Testis (tissue), 5 donors: ENCODE measurements at places on chromosomes 3 and 15. TPM values are rescaled to one million over a fixed set of nuclear protein-coding genes. Genes with fewer than 3 reads are reported as not detected.

Gene KCNH8
- 2.0 TPM for polyA plus RNA-seq

Gene ATP8B4
- polyA plus RNA-seq, result 2.5 TPM

Gene ACY1
- 26.7 TPM for polyA plus RNA-seq

Gene LINGO1
- 16.7 TPM for polyA plus RNA-seq

Gene ZMYND10
- 763 TPM for polyA plus RNA-seq

Gene XCR1
- 0.34 TPM for polyA plus RNA-seq

Gene LNP1
- 57.6 TPM for polyA plus RNA-seq

Gene MUSTN1
- 21.7 TPM for polyA plus RNA-seq

Gene CYB561D2
- polyA plus RNA-seq, result 16.0 TPM

DNA sequence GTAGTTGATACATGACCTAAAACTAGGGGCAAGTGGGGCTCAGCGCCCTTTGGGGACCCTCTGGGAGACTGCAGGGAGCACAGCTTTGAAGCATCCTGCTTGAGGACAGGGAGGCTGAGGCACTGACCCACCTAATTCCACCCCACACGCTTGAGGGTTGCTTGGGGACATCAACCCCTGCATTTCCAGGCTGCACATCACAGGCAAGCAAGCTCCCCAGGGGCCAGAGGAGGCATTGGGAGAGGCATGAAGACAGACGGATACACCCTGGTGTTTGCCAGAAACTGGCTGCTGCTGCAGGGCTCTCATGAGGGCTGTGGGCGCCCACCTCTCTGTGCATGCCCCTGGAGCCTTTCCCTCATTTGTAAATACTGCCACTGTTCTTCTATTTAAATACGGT lies 99.3 kb downstream of the ABHD5 start:
- no peak for DNase-seq

DNA sequence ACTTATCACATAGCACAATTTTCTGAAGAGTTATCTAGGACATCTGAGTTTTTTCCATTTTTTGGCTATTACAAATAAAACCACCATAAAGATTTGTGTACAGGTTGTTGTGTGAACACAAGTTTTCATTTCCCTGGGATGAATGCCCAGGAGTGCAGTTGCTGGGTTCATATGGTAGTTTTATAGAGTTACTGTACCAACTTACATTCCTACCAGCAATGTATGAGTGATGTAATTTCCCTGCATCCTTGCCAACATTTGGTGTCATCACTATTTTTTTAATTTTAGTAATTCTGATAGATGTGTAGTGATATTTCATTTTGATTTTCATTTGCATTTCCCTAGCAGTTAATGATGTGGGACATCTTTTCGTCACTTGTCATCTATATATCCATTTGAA lies 20.5 kb downstream of the FILIP1L start:
- no peak for DNase-seq

DNA sequence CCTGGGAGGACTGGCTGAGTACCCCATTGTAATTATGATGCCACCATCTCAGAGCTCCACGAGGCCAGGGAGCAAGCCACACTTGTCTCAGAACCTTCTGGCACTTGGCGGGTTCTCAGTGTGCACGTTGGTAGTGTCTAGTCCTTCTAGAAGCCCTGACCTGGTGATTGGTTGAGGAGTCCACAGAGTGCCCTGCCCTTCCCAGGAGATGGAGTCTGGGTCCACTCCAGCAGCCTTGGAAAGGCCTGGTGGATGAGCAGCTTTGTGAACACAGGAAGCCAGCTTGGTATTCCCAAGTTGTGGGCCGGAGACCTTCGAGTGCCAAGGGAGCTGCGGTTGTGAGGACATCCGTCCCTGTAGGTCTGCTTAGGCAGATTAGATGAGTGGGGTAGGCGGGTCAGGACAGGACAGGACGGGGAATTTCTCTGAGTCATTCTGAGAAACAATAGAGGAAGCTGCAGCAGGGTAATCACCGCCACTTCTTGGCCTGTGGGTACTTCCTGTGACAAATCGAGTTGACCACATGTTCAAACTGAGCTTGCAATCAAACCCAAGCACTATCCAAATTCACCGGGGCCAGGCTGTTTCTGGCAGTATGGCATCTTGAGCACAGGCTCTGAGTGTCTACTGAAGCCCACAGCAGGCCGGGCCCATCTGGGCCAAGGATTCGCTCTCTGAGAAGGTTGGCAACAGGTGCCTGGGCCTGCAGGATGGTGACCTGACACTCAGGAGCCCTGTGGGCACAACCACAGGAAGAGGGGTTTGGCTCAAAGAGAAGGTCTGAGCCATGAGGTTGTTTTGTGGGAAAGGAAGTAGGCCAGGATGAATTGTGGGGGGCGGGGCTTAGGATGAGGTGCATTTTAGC lies 71.5 kb upstream of the PLXNA1 start:
- peak; percentile 41 for DNase-seq

- peak; percentile 78 for DNase-seq
Observed at GRCh38 chr3:58630076-58630709, 36.4 kb downstream of the FAM3D start.

GRCh38 chr3:36542186-36542585 lies 161.9 kb downstream of the STAC start:
- no peak for DNase-seq

GRCh38 chr3:159346271-159346903 lies 544.5 kb downstream of the MFSD1 start:
- DNase-seq, result no peak

DNA sequence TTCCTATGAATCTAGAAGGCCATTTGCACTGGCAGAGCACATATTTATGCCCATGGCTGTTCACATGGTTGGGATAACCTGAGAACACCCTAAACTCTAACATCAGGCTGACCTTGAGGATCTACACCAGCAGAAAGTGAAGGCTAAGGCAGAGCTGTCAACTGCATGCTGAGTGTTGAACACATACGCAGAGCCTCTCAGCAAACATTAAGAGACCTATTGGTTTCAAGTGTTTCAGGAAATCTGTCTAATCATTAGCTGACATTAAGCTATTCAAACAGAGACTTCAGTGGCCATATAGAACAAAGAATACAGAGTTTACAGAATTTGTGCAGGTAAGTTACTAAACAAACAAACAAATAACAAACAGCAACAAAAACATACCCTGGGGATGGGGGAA lies 16.1 kb upstream of the SEC61A1 start:
- no peak for DNase-seq

GRCh38 chr3:136543385-136543784 lies 208.8 kb downstream of the STAG1 start:
- no peak for DNase-seq

DNA sequence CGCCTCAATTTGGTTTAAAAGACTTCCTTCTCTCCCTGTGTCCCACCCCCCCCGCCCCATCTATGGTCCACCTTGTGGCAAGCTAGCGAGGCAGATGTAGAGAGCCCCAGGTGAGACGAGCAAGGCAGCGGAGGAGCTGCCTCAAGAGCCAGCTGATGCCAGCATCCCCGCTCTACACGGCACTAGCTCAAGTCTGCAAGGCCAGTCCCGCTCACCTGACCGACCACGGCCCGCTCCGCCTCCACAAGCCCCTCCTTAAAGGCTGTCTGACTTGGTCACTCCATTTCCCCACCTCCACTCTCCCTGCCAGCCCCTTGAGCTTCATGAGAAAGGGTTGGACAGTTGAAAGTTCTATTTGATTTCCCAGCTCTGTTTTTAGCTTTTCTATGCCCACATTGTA lies 56.2 kb upstream of the IGF1R start:
- no peak for DNase-seq

- no peak for DNase-seq
Observed at GRCh38 chr3:180594631-180595558, 7.1 kb upstream of the TTC14 start.

- no peak for DNase-seq
Observed at GRCh38 chr3:155553780-155554179, 191.1 kb downstream of the PLCH1 start.

- DNase-seq, result no peak
Observed at GRCh38 chr3:134908271-134908670, 113.2 kb downstream of the EPHB1 start.

- DNase-seq, result no peak
Observed at GRCh38 chr15:79164043-79164442, 73.5 kb upstream of the RASGRF1 start.

GRCh38 chr3:157059181-157059580 lies 100.8 kb downstream of the CCNL1 start:
- no peak for DNase-seq

DNA sequence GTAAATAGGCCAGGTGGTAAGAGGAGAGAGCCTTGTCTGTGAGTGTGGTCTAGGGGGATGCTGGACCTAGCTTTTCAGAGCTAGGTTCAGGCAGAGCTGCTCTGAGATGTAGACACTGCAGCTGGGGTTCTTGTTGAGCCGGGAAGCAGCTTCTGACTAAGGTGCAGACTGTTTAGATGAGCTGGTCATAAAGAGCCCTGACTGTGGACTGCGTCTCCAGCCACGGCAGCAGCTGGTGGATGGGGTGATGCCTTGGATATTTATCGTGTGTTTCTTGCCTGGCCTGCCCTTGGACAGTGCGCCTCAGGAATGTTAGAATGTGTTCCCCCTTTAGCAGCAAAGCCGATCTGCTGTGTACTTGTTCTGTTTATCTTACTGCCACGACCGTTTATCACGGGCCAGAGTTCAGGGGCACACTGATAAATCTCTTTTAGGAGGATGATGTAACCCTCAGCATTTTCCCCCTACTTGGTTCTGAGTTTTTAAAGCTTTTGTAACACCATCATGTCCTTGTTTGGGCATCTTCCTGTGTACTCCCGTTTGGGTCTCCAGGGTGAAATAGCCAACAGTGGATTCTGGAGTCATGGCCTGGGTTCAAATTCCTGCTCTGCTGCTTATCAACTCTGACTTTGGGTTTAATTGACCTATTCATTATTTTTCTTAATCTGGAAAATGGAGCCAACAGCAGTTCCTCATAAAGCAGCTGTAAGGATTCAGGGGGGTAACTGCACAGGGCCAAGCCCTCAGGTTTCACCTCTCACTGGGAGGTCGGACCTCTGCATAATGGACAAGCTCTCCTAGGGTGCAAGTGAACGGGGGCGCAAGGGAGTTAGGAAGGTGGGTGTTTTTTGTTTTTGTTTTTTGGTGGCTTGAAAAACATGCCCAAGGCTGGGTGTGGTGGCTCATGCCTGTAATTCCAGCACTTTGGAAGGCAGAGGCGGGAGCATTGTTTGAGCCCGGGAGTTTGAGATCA lies 51.4 kb downstream of the FLNB start:
- DNase-seq, result peak; percentile 81

- DNase-seq, result no peak
Observed at GRCh38 chr15:58752716-58753115, 3.2 kb upstream of the ADAM10 start.

DNA sequence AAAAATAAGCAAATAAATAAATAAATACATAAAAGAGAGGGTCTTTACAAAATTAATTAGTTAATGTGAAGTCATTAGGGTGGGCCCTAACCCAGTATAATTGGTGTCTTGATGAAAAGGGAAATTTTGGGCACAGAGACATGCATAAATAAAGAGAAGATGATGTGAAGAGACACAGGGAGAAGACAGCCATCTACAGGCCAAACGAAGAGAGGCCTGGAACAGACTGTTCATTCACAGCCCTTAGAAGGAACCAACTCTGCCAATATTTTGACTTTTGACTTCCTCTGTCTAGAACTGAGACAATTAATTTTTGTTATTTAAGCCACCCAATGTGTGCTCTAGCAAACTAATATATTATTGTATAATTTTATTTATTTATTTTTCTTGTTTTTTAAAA lies 29.6 kb upstream of the SELENOK start:
- peak; percentile 33 for DNase-seq

- DNase-seq, result peak; percentile 70
Observed at GRCh38 chr3:19934098-19934566, at the start of gene EFHB. Gene EFHB (minus strand): TSS chr3:19934217. CDS start chr3:19934018, 199 bp downstream.

DNA sequence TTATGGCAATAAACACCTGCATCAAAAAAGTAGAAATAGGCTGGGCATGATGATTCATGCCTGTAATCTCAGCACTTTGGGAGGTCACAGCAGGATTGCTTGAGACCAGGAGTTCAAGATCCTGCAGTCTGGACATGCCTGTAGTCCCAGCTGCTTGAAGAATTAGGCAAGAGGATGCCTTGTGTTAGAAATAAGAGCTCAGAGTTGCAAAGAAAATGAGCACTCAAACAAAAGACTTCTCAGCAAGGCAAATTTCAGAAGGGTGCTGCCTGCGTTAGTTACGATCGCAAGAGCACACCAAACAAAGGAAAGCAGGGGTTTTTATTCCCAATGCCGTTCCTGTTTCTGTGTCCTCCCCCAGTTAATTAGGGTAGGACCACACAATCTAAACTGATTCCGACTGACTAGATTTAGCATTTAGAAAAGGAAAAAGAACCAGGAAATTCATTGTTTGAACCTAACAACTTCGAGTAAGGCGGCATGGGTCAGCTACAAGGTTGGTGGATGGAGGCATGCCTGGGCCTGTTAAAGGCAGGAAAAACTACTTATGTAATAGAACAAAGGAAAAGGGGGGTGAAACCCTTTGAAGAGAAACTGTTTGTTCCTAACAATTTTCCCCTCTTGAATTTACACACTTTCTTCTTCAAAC lies 55.5 kb downstream of the DLG1 start:
- DNase-seq, result no peak

GRCh38 chr15:65824941-65825544 lies 33.0 kb upstream of the DENND4A start:
- DNase-seq, result no peak

DNA sequence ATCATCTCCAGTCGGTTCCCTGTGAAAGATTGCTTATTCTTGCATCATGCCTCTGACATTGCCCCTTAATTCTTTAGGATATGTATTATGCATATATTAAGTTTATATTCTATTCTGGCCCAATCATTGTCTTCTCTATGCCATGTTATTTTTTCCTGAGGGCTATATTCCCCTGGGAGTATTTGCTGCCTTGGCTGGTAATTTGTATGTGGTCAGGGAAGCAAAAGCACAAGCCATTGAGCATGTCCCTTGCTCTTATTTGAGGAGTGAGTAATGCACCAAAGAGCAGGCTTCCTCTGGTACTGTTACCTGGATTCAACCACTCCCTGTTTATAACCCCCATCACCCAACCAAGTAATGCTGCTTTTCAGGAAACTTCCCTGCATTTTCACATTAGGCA lies 36.3 kb downstream of the STAC start:
- DNase-seq, result no peak

DNA sequence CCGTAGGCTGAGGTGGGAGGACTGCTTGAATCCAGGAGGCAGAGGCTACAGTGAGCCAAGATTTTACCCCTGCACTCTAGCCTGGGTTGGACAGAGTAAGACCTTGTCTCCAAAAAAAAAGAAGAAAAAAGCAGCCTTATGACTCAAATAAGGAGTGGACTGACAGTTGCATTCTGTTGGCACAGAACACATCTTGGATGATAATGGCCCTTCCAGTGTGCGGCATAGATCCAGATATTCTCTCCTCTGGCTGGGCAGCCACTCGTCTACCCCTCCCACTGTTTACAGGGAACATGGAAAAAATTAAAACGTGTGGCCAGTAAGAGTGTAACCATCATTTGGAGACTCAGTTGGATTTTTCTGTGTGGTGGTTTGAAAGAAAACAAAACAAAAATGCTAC lies 118.6 kb upstream of the RNF7 start:
- no peak for DNase-seq

DNA sequence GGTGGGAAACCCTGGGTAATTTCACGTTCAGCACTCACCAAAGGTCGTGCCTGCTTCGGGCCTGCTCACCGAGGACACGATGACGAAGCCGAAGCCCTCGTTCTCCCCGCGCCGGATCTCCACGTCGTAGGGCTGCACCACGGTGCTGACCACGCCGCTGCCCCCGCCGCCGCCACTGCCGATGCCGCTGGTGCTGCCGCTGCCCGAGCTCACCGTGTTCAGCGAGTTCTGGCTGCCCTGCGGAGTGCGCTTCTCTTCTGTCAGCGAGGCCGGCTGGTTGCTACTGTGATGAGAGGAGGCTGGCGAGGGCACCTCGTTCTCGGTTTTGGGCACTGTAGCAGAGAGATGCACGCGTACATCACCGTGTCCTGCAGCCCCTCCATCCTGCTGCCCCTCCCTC lies 659.5 kb downstream of the MAGI1 start:
- DNase-seq, result peak; percentile 19

- no peak for DNase-seq
Observed at GRCh38 chr3:33184863-33185262, 33.7 kb downstream of the SUSD5 start.
